ENCODE measurements at places on chromosomes 12 and 14.
A peak's percentile ranks its signal among the peaks of the same experiment; 100 is the strongest.

GRCh38 chr12:40829738-40830144, 137.5 kb downstream of the CNTN1 start:
- no peak for DNase-seq

DNA sequence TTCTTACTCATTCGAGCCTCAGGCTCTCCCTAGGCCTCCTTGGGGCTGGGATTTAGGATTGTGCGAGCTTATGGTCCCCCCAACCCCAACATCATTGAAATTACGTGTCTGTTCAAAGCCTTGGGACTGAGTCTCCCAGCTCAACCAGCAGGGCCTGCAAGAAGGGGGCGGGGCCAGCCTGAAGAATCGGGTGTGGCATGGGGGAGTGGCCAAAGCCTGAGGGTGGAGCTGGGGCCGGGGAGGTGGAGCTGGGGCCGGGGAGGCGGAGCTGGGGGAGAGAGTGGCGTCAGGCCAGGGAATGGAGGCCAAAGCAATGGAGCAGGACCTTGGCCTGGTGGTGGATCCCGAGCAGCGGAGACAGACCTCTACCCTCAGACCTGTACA, 24.3 kb upstream of the HSPB8 start:
- peak; percentile 97 for DNase-seq

- no peak for DNase-seq
Measured at GRCh38 chr12:16119618-16120415, 157.7 kb downstream of the SLC15A5 start.

DNA sequence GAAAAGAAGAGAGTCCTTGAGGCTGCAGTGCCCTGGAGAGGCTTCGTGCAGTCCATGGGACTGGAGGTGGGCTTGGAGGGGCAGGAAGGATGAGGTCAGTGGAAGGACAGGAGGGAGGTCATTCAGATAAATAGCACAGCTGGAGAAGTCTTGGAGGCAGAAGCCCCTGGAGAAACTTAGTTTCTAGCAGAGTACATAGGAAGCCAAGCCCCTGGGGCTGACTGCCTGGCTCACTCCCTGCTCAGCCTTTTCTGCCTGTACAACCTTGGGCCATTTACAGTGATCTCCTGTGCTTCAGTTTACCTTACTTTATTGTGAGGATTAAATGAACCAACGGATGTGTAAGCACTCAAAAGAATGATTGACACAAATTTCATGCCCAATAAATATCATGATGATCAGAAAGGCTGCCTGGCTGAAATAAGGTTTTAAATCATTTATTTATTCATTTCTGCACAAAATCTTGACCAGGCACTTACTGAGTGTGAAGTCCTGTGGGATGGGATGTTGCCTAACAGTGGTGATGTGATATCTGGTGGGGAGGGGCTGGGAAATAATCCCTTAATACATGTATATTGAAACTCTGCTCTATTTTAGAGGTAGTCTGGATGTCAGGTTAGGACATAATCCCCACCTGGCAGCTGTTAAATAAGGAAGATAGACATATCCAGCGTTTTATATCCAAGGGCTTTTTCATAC, 54.3 kb downstream of the PLEKHG7 start:
- DNase-seq, result no peak

DNA sequence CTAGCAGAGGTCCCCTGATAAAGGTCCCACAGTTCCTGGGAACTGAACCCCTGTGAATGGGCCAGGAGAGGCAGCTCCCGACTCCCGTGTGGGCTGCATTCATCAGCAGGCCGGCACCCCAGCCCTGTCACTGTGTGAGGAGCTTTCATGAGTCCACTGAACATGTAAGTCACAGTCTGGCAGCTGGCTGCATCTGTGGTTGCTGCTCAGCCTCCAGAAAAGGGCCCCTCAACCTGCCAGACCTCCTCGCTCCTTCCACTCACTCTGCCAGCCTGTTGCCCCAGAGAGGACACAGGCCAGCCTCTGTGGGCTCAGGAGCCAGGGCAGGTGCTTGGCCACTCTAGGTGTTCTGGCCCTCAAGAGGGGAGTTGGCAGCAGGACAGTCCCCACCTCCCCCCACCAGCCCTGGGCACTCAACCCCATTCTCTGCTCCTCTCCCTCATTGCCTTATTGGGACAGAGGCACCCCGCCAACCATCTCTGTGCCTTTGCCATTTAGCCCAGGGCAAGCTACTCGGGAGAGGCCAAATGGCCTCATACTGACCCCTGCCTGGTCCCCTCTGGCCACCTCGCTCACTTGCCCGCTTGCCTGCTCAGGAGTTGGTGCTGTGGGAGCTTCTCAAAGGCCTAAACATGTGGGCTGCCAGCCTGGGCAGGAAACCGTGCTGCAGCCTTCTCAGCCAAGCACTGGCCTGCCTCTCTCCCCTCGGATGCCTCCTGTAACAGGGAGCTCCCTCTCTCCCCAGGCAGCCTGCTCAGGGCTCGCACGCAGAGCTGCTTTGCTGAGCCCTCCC, 1.9 kb downstream of the RTL1 start:
- DNase-seq, result no peak

DNA sequence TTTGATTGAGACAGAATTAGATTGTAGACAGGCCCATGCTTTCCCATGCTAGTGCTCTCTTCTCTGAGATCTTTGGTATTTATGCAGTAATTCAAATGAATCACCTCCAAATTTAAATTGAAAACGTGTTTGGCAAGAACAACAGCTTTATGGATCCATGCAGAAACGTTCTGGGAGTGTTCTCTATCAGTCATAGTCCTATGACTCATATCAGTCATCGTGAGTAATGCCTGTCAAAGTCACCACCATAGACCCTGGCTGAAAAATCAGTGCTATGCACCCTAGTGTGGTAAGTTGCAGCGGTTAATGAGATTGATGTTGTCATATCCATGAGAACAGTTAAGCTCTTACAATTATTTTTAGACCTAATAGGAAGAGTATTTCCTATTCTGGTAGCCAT, 90.1 kb upstream of the FOXG1 start:
- DNase-seq, result no peak

DNA sequence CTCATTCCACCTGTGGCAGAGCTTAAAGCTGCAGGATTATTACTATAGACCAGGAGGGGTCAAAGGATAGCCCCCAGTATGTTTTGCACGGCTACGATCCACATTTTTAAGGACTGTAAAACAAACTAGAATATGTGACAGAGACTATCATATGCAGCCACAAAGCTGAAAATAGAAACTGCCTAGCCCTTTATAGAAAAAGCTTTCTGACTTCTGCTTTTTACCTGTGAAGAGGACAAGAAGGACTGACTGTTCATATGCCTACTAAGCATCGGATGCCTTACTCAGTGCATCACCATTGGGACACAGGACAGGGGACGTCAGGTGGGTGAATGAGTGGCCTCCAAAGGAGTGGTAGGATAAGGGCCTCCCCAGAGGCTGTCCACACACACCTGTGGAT, 29.8 kb downstream of the SPTB start:
- DNase-seq, result no peak

GRCh38 chr12:41018010-41018409, 170.1 kb upstream of the PDZRN4 start:
- no peak for DNase-seq

GRCh38 chr12:104048811-104049210, 1.2 kb downstream of the GLT8D2 start:
- no peak for DNase-seq

- DNase-seq, result peak; percentile 13
Measured at GRCh38 chr14:106528717-106529116, 1002.3 kb downstream of the TMEM121 start.

GRCh38 chr12:4117386-4118016, 156.1 kb upstream of the CCND2 start:
- no peak for DNase-seq

- no peak for DNase-seq
Measured at GRCh38 chr12:114342656-114343055, 63.3 kb downstream of the TBX5 start.

DNA sequence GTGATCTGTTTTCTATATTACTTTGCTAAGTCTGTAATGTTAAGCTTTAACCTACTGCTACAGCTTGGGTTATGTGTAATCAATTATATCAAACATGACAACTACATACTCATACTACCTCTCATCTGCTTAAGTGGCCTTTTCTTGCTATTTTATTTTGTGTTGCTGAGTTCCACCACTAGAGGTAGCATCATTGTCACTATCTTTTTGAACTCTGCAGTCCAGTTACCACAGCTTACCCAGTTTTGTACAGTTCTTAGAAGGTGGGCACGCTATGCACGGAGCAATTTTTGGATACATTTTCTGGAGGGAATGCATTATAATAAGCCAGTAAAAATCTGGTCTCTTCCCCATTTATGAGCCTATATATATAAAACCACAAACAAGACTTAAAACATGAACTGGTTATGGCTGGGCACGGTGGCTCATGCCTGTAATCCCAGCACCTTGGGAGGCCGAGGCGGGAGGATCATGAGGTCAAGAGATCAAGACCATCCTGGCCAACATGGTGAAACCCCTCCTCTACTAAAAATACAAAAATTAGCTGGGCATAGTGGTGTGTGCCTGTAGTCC, 48.5 kb downstream of the SAV1 start:
- peak; percentile 60 for DNase-seq
